ENCODE measurements at places on chromosomes 13 and 19.
A peak's percentile ranks its signal among the peaks of the same experiment; 100 is the strongest.

DNA sequence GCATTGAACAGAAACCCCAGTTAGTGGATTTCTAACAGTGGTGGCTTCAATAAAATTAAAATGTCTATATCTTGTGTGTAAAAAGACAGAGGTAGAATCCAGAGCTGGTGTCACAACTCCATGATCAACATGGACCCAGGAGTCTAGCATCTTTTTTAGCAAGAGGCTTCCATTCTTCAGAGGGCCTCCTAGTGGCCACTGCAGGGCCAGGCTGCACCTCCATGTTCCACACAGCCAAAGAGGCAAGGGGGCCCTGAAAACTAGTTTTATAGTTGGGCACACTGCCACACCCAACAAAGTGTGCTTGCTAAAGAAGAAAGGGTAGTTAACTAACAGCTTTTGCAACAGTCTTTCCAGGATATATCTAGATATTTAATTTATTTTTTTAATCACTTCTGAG, 12.9 kb downstream of the N4BP2L1 start:
- no peak for DNase-seq

GRCh38 chr19:47476438-47476972, 4.8 kb upstream of the SLC8A2 start:
- DNase-seq: no peak

GRCh38 chr19:29285878-29286277, 72.9 kb upstream of the UQCRFS1 start:
- no peak for DNase-seq

- no peak for DNase-seq
Observed at GRCh38 chr13:108069521-108070210, 145.7 kb downstream of the LIG4 start.

GRCh38 chr13:111203736-111204389, 88.8 kb downstream of the ARHGEF7 start:
- DNase-seq: no peak

GRCh38 chr19:47111682-47112165, 1.9 kb downstream of the ZC3H4 start:
- DNase-seq: no peak

DNA sequence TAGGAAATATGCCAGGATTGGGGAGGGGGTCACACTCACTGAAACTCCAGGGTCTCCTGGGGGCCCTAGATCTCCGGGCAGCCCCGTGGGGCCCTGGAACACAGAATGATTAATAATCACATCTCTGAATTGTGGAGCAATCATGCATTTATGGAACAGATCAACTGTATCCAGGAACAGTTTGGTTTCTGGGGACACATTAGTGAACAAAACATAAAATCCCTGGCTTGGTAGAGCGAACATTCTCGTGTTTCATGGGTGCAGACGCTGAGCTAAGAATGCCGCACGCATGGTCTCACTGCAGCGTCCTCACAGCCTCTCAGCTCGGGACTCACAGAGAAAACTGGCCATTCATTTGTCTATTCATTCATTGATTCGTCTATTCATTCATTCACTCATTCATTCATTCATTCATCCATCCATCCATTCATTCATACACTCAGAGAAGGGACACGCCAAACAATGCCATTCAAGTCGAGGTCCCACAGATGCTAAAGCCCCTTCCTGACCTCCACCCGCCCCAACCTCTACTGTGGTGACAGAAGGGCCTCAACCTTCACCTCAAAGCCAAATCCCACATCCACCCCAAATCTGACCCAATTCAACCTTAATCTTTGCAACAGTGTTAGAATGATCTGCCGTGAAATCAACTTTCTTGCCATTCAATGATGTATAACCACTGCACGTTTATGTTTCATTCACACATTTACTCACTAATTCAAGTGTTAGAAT, 35.0 kb upstream of the OLFM2 start:
- no peak for DNase-seq

DNA sequence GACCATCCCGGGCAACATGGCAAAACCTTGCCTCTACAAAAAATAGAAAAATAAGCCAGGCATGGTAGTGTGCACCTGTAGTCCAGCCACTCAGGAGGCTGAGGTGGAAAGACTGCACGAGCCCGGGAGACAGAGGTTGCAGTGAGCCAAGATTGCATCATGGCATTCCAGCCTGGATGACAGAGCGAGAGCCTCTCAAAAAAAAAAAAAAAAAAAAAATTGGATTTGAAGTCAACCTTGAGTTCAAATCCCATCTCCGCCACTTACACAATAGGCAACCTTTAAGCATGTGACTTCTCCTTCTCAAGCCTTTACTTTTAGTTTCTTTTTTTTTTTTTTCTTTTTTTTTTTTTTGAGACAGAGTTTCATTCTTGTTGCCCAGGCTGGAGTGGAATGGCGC, 12.0 kb downstream of the KASH5 start:
- DNase-seq: no peak

DNA sequence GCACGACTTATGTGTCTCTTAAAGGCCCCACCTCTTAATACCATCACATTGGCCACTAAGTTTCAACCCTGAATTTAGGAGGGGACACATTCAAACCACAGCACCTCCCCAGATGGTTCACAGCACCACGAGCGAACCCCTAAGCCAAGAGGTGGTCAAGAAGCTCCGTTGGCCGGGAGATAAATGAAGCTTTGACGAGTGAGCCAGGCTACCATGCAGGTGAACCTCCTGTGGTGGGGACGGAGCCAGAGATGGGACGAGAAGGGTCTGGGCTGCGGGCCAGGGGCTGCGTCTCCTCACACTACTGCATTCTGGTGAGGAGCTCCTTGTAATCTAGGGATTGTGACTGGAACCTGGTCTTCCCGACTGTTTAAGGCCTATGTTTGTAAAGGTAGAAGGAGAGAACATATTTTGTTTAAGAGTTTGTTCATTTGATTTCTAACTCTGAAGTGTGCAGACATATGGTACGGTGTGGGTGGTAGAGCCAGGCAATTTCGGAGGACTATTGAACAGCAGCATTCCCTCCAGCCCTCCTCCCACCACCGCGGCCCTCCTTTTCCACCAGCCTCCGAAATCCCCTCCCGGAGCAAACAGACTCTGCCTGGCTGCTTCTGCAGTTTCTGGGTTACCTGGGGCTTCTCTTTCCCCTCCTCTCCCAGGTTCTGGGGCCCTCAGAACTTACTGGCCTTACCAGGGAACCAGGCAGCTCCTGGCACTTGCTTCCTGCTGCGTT, 31.3 kb downstream of the SIAH3 start:
- no peak for DNase-seq

- no peak for DNase-seq
Observed at GRCh38 chr13:101706651-101707050, 254.2 kb downstream of the ITGBL1 start.

GRCh38 chr13:110944968-110945927, 30.4 kb upstream of the ANKRD10 start:
- no peak for DNase-seq

- DNase-seq: no peak
Observed at GRCh38 chr13:112818040-112818697, 128.3 kb downstream of the ATP11A start.

DNA sequence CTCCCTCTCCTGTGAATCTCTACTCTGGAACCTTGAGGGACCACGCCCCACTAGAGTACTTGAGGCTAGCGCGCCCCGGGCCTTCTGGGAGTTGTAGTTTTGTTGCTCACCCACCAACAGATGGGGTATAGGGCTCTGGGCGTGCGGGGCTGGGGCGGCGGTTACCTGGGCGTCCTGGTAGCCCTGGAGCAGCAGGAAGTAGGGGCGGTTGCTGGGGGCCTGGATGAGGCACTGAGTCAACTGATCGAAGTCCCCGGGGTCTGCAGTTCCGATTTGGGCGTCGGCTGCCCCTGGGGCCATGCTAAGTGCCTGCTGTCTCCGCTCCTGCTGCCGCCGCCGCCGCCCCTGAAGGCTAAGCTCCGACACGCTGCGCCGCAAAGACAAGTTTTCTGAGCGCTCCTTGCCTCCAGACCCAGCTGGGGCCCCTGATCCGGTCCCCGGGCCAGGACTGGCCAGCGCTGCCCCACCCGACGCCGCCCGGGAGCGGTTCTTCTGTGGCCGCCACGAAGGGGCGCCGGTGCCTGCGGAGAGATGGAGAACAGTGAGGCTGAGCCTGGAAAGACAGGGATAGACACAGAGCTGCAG, 5.3 kb downstream of the RASIP1 start:
- DNase-seq: no peak

DNA sequence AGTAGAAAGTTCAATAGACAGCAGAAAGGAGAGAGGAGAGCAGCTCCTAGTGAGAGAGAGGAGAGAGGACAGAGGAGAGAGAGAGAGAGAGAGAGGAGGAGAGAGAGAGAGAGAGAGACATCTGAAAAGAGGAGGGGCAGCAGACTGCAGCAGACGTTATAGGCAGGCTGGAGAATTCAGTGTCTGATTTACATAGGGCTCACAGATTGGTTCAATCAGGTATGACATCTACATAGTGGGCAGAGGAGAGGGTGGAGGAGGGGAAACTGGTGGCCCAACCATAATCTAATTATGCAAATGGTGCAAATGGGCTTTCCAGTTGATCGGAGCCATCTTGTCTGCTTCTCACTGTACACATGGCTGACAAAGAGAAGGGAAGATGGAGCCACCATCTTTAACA, 221.3 kb upstream of the TRPC4 start:
- no peak for DNase-seq

DNA sequence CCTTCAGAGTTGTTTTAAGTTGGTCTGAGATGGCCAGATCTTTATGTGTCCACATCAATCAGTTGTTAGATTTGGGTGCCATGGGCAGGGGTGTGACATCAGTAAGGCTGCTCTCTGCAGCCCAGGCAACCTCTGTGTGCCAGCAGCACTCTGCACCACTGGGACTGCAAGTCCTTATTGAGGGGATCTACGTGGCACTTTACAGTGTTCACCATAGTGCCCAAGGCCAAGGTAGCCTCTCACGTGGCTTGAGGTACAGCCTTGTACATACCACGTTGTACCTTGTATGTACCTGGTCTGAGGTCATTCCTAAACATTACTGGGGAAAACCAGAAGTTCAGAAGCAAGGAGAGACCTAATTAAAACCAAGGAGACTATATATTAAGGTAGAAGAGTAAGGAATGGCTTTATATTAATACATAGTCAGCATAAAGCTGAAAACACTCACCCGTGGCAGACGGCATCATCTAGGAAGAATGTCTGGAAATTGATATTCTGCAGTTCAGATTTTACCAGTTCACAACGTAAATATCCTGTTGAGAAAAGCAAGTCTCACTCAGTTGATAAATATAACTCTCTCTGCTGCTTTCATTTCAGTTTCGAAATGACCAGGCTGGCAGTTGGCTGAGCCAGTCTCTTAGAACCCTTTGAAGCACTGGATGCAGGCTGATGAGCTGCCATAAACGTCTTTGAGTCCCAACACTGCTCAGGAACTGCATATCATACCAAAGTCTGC, 128.8 kb downstream of the ZDHHC20 start:
- no peak for DNase-seq

- DNase-seq: no peak
Observed at GRCh38 chr13:60260440-60260839, 96.7 kb upstream of the DIAPH3 start.

- no peak for DNase-seq
Observed at GRCh38 chr13:44627441-44627840, 51.3 kb upstream of the TSC22D1 start.

DNA sequence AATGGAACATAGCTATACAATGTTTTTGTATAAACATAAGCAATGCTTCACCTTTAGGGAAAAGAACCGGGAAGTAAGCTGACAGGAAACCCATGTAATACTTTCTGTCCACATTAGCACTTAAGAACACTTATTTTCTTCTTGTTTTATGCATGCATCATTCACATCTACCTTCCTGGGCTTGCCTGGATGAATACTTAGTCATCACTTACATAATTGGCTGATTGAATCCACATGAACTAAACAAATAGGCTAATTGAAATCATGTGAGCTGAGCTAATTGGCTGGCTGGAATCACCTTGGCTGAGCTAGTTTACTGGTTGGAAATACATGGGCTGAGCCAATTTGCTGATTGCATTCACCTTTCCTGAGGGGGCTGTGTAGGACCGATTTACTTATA, 78.8 kb downstream of the ZNF726 start:
- DNase-seq: no peak

DNA sequence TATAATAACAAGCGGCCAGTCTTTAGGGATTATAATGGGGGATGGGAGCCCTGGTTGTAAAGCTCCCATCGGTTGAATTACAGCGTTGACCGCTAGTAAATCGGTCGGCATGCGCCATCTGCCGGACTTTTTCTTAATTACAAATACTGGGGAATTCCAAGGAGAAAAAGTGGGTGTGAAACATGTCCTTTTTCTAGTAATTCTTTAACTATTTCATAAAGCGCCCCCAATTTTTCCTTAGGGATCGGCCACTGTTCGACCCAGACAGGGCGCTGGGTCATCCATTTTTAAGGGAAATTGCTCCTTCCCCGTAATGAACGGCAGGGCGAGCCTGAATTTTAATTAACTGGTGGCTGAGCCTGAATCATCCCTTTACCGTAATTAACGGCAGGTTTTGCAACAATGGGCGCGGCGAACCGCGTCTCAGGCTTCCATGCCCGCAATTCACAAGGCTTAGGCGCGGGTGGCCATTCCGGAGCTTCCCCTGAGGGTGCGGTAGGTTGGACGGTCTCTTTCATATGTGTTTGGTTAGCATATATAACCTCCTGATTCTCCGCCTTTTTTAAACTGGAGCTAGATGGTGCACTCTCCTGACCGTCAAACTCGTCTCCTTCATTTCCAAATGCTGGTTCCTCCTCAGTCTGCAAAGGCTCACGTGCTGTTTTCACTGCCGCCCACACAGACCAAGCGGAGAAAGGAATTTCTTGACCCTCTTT, 30.2 kb upstream of the EVI5L start:
- DNase-seq: peak; percentile 56

DNA sequence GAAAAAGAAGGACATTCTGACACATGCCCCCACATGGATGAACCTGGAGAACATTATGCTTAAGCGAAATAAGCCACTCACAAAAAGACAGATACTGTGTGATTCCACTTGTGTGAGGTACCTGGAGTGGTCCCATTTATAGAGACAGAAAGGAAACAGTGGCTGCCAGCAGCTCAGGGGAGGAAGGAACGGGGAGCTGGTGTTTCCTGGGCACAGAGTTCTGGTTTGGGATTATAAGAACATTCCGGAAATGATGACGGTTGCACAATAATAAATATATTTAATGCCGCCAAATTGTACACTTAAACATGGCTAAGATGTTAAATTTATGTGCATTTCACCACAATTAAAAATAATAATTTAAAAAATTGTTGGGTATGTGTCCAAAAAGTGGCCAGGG, 33.0 kb downstream of the SERP2 start:
- no peak for DNase-seq

- no peak for DNase-seq
Observed at GRCh38 chr19:50206191-50206590, 2.8 kb downstream of the MYH14 start.

DNA sequence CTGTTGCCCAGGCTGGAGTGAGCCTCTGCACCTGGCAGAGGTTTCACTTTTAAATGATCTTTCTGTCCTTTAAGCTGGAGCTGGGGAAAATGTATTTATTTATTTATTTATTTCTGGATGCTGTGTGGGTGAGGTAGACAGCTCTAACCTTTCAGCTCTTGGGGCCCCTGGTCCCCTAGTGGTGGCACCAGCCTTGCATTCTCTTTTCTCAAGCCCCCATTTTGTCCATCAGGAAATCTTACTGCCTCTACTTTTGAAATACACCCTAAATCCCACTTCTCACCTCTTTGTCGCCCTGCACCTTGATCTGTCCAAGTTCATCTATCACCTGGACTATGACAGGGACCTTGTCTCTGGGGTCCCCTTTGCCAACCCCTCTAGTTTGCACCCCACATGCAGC, 2.1 kb upstream of the B9D2 start:
- DNase-seq: no peak

- DNase-seq: no peak
Observed at GRCh38 chr13:66424422-66424821, 805.7 kb downstream of the PCDH9 start.

- no peak for DNase-seq
Observed at GRCh38 chr13:113456116-113456702, 2.9 kb upstream of the ADPRHL1 start.

Data from activated CD4-positive, alpha-beta T cell treated with anti-CD3 and anti-CD28 coated beads, Interleukin-2, amount 50 U/mL, for 1 hour (primary cell).